ENCODE measurements at places on chromosomes 6 and 20.

DNA sequence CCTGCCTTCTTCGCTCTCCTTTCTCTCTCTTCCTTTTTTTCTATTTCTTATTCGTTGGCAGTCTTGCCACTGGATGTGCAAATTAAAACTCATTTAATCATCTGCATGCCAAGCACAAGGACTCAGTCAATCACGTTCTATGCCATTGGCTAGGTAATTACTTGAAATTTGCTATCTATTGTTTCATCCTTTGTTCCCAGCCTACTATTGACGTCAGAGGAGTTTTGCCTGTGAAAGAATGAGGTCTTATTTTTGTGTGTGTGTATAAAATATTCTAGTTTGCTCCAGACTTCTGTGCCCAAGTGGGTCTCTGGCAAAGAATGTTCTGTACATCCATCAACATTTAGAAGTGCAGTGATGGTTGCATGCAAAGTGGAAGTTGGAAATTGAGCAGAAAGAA lies 132.3 kb upstream of the DOK5 start:
- DNase-seq, result no peak

DNA sequence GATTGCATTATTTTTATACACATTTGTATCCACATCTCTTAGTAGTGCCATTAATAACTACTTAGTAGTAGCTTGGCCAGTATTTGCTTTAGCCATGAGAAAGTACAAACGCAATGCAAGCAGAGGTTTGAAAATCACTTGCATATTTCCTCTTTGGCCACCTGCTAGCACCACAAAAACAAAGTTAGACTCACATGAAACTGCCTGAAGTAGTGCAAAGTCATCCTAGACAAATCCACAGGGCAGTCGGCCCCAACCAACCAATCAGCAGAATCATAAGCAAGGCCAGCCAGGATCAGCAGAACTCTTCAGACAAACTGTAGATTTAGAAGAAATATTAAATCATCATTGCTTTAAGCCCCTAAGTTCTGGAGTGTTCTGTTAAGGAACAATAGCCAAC lies 135.2 kb upstream of the VGLL2 start:
- no peak for DNase-seq

DNA sequence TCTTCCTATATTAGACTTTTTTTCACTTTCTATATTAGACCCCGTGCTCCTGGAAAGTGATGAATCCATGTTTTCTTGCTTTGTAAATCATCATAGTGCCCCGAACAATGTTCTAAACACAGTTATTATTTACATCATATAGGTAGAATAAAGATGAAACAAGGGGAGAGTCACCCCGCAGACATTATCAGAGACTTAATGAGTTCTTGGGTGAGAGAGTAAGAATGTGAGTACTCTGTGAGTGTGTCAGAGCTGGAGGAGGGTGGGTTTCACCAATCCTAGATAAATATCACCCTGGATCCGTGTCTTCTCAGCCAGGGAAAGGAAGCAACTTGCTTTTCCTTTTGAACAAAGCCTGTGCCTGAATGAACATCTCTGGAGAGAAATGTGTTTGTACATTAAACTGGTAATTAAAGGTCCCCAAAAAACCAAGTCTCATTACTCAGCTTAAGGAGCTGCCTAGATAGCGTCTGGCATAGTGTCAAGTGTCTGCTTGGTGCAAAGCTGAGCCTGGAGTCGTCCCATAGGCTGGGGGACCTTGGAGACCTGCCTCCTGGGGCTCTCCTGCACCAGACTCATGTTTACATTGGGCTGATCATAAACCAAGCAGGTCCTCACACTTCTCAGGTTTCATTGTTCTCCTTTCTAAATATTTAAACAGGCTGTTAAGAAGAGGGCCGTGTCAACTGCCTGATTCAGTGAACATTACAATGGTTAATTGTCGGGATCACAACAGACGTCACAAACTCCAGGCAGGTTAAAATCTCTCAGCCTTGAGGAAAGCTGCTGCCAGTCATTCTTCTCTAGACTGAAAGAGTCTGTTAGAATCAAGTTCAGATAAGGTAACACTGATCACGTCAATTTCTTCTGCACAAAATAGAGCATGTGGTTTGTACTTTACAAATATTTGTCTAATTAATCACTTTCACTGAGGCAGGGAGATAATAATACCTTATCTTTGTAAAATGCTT lies 179.7 kb upstream of the MYLIP start:
- DNase-seq, result no peak

GRCh38 chr6:10854922-10855632 lies 16.7 kb upstream of the MAK start:
- no peak for DNase-seq

- no peak for DNase-seq
Observed at GRCh38 chr6:28349344-28349891, 329 bp upstream of the ZKSCAN3 start.

DNA sequence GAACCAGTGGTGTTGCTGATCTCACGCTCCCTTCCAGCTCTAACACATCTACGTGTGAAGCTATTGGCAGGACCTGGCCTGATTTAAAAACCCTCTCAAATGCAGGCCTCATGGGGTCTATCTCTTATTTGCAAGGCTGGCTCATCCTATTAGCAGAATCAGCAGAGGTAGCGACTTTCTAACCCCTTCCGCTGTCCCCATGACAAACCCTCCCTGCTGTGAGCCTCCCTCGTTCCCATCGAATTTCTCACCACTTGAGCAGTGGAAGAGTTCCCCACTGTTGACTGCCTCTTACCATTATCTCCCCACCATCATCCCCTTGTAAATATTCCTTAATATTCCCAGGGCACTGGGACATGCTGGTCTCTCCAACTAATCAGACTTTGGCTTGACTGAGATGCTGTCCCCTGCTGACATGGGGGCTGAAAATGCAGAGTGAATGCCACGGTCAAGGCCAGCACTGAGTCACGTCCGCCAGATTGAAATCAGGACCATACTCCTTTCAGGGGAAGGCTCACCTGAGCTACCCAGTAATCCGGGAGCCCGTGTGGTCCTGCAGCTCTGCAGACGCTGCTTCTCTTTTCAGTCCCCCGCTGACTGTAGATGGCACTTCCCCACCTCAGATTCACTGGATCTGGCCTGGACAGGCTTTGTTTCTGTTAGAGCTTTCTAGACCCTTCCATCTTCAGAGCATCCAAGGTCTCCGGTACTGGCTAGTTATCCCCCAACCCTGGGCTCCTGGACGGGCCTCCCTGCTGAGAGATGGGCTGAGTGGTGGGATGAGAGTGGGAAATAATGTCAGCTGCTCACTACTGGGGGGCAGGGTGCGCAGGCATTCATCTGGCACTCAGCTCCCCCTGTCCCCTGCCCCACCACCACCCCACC lies 23.1 kb downstream of the AAR2 start:
- no peak for DNase-seq

DNA sequence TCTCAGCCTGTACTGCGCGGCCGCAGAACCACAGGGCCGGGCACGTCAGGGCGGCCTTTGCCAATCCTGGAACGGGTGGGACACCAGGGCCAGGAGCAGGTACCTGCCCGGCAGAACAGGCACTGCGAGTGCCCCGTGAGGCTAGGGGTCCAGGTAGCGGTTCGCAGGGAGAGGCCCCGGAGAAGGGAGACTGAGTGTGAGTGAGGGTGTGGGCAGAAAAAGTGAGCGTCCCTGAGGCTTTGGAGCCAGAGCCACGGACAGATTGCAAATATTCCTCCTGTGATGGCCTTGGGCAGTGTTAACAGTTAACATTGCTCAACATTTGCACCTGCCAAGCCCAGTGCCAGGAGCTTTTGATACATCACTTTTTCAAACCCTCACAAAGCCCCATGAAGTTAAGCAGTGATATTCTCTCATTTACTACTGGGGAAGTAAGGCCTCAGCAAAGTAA lies 491 bp downstream of the GNMT start:
- no peak for DNase-seq

GRCh38 chr20:11921321-11921720 lies 3.6 kb downstream of the BTBD3 start:
- no peak for DNase-seq

- no peak for DNase-seq
Observed at GRCh38 chr6:144338951-144339700, 54.0 kb downstream of the UTRN start.

DNA sequence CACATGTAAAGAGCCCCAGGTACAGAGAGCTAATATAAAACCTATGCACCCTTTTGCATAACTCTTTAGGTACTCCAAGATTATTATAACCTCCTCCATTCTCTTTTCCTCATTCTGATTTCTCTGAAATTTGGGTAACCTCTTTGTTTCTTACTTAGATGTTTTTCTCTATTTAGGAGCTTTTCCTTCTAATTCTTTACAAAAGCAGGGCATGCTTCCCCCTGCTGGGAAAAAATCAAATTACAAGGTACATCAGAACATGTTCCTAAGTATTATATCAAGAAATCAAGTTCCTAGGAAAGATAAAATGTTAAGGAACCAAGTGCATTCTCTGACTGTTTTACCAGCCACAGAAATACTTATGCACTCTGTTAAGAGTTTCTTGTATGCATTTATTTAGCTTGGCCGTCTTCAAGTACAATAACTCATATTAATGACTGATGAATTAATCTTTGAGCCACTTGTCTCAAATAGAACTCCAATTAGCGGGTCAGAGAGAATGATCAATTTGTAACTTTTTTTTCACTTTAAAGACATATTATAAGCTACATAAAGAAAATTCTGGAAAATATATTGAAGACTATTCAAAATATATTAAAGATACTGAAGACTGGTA lies 2.1 kb downstream of the KHDRBS2 start:
- DNase-seq, result no peak

GRCh38 chr20:48298851-48299484 lies 513.7 kb upstream of the SULF2 start:
- no peak for DNase-seq

GRCh38 chr6:124008000-124008987 lies 204.6 kb downstream of the NKAIN2 start:
- DNase-seq, result no peak

- no peak for DNase-seq
Observed at GRCh38 chr20:14406495-14406894, 69.1 kb upstream of the FLRT3 start.

DNA sequence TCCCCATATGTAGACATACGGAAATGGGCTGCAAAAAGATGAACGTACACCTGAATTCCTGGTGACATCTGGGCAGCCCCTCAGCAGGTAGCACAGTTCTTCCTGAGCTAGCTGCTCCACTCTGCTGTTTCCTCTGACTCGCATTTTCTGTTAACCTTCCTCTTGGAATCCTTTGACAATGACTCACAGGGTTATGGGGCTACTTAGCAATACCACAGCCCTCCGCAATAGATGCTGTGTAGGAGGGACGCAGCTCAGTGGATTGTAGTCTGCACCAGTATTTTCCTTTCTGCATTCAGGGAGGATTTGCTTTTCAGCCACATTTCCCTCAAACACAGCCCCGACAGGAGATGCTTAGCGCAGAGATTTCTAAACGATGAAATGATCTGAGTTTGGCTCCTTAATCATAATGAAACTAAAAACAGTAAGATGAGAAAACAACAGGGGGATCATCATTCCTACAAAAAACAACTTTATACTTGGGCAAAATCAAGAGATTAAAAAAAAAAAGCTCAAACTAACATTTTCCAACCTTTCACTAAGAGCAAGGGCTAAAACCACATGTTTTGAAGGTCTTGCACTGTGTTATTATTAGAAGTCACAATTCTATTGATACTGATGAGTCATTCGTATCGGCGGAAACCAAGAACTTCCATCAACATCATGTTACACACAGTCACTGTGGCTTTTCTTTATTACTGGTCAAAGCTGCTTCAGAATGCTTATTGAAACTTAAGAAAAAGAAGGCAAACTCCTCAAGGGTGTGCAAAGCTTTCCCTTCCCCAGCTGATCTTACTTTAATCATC lies 12.2 kb downstream of the BACH2 start:
- no peak for DNase-seq

- no peak for DNase-seq
Observed at GRCh38 chr6:149112976-149113375, 204.5 kb upstream of the TAB2 start.

DNA sequence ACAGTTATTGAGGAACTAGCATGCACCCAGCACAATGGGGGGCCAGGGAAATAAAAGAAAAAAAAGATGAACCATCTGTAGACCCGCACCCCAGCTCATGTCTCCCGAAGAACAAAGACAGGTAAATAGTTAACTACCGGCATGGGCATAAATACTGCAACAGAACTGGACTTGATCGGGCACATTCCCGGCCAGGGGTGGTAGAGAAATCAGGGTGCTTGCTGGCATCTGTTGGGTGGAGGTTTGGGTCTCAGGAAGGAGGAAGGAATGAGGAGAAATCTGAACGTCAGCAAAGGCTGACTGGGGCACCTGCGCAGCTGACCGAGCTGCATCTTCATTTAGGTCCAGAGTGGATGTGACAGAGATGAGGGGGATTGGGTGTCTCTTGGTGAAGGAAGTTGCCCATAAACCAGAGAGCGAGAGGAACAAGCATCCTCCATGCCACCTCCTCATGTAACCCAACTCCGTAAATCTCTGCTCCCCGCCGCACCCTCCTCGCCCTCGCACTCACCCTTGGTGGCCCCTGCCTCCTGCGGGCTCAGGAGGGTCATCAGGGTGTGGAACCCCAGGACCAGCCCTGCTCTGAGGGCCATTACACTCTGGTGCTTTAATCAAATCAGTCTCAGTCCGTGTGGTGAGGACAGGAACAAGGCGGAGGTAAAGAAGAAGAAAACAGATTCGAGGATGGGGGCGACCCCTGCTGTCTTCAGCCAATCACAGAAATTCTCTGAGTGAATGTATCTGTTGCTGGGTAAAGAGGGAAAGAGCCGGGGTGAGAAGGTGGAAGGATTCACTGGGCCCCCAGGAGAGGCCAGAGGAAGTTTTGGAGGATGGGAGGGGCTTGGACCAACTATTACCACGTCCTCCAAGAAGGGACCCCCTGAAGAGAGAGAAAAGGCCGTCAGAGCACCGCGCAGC lies at the start of gene HLA-DOA:
TSS of gene HLA-DOA (minus strand) at position 648 of the 918 bp plus-strand sequence.
- peak; percentile 84 for DNase-seq

DNA sequence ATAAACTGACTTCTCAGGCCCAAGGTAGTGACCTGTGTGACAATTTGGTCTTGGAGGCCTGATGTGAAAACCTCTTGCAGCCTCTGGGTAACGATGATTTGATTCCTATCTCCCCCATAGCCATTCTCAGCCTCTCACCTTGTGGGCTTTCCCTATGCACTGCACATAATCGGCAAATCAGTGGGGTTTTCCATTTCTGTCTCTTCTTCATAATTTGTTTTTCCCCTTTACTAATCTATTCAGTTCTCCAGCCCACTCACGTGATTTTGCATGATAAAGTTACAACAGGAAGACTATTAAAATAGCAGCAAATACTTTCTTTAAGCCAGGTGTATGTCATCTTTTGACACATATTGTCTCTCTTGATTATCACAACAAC lies 893.7 kb downstream of the TFAP2A start:
- no peak for DNase-seq

GRCh38 chr6:168979254-168979653 lies 274.4 kb downstream of the THBS2 start:
- DNase-seq, result no peak

DNA sequence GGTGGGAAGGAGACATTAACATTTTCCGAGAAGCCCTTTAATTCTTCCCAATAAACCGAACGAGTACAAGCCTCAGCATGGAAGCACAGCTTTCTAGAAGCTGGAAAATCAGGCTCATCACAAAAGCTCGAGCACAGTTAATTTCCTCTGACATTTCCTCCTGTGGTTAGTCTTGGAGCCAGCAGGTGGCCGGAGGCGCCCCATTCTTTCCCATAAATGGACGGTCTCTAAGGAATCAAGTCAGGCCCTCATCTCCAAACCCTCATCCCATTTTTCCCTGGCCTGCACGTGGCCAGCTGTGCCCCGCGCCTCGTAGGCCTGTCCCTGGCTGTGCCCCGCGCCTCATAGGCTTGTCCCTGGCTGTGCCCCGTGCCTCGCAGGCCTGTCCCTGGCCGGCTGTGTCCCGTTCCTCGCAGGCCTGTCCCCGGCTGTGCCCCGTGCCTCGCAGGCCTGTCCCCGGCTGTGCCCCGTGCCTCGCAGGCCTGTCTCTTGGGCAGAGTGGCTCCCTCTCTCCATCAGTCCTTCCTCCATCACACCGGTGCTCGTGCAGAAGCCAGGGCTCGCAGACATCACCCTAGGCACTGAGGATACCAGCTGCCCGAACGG lies 19.7 kb upstream of the NTSR1 start:
- no peak for DNase-seq
